Osteocyte (in vitro differentiated cells): ENCODE measurements at places on chromosomes 1 and 21. TPM values are rescaled to one million over a fixed set of nuclear protein-coding genes. Genes with fewer than 3 reads are reported as not detected.

LRRC53 gene
- not detected in 2 replicates for total RNA-seq

- DNase-seq: no peak
Measured at GRCh38 chr1:168696125-168696760, 32.8 kb downstream of the DPT start.

LCE3A gene
- not detected in 2 replicates for total RNA-seq

GRCh38 chr1:238832106-238832505 lies 554.3 kb upstream of the CHRM3 start:
- no peak for DNase-seq
